ENCODE measurements at places on chromosomes 13 and 19. TPM values are rescaled to one million over a fixed set of nuclear protein-coding genes. Genes with fewer than 3 reads are reported as not detected.

ADGRE2 gene
- total RNA-seq = 1.4 TPM

DNA sequence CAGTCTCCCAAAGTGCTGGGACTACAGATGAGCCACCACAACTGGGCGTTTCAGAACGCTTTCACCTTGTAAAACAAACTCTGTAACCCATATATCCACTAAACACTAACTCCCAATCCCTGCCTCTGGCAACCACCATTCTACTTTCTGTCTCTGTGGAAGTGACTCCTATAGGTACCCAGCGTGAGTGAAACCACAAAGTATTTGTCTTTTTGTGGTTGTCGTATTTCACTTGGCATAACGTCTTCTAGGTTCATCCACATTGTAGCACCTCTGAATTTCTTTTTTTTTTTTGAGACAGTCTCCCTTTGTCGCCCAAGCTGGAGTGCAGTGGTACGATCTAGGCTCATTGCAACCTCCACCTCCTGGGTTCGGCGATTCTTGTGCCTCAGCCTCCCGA, 44.8 kb downstream of the BRD4 start:
- no peak overlapping the region for H3K4me3 ChIP-seq
- H3K27me3 ChIP-seq = no peaks in the 10 kb centered on the region
- H3K36me3 ChIP-seq = no peaks in the 10 kb centered on the region
- DNase-seq = no peak

LILRB5 gene
- total RNA-seq = 0.09 TPM

- H3K27ac ChIP-seq = no peak overlapping the region
- no peaks in the 10 kb centered on the region for H3K4me1 ChIP-seq
- H3K27me3 ChIP-seq = peaks cover 14% of the 10 kb centered on the region
Measured at GRCh38 chr19:7787141-7787540, 24.1 kb downstream of the CLEC4M start.

GRCh38 chr19:21474671-21475181, 30.7 kb upstream of the ZNF429 start:
- peak overlapping the region; percentile 82 for H3K4me3 ChIP-seq
- peak overlapping the region; percentile 65 for H3K27ac ChIP-seq
- no peaks in the 10 kb centered on the region for H3K4me1 ChIP-seq

DNA sequence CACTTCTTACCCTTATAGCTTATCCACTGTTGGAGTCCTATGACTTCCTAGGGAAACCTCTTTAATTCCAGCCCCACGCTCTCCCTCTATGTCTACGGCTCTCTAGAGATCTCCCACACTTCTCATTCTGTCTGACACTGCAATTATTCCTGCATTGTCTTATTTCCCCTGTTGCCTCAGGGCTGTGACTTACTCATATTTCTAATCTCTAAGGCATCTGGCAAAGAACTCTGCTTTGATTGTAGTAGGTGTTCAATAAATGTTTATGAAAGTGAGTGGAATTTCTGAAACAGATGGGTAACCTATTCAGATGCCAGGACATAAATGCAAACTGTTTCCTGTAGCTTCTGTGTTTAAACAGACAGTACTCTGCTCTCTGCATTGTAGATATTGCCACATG, 102.4 kb upstream of the SERTM1 start:
- no peaks in the 10 kb centered on the region for H3K27me3 ChIP-seq
- no peak for DNase-seq
- H3K36me3 ChIP-seq = no peaks in the 10 kb centered on the region
- H3K4me1 ChIP-seq = no peaks in the 10 kb centered on the region
- H3K27ac ChIP-seq = no peak overlapping the region
- H3K4me3 ChIP-seq = no peak overlapping the region

DNA sequence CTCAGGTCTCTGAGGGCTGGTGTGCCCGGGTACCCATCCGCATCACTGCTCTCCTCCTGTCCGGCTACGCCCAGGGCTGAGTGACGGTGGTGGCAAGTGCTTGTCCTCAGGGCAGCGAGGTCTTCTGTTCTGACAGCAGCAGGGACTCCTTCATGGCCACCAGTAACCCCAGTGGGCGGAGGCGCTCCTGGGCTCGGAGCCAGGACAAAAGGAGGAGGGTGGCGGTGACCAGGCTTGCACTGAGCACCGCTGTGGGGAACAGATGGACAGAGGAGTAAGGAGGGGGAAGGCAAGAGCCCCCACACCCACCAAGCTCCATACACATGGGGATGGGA, 5.8 kb downstream of the CD320 start:
- H3K36me3 ChIP-seq = peaks cover 17% of the 10 kb centered on the region
- no peaks in the 10 kb centered on the region for H3K27me3 ChIP-seq

PSG7 gene
- not detected for total RNA-seq

GRCh38 chr19:18784786-18785120, 6.4 kb downstream of the COMP start:
- no peak for DNase-seq
- H3K4me1 ChIP-seq = no peaks in the 10 kb centered on the region
- H3K4me3 ChIP-seq = no peak overlapping the region
- H3K27ac ChIP-seq = no peak overlapping the region
- H3K36me3 ChIP-seq = no peaks in the 10 kb centered on the region
- H3K27me3 ChIP-seq = peaks cover 68% of the 10 kb centered on the region

DNA sequence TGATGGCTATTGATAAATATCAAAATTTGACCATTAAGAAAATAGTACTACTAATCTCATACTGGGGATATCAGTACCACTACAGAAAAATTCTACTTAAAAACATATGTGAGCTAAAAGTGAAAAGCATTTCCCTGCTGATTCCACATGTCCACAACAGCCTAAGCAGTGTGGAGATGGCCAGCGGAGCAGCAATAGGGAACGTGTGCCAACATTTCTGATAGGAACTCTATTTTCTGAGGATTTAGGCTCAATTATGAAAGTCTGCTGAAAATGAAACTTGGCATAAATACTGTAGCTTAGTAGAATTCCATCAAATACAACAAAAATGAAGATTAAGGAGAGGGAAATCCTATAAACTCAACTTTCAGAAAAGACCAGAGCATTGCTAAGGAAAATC, 311.6 kb downstream of the ENOX1 start:
- DNase-seq = no peak
- H3K4me1 ChIP-seq = no peaks in the 10 kb centered on the region
- H3K27me3 ChIP-seq = no peaks in the 10 kb centered on the region
- H3K27ac ChIP-seq = no peak overlapping the region
- H3K36me3 ChIP-seq = no peaks in the 10 kb centered on the region

CPAMD8 gene
- 12.6 TPM for total RNA-seq

DNA sequence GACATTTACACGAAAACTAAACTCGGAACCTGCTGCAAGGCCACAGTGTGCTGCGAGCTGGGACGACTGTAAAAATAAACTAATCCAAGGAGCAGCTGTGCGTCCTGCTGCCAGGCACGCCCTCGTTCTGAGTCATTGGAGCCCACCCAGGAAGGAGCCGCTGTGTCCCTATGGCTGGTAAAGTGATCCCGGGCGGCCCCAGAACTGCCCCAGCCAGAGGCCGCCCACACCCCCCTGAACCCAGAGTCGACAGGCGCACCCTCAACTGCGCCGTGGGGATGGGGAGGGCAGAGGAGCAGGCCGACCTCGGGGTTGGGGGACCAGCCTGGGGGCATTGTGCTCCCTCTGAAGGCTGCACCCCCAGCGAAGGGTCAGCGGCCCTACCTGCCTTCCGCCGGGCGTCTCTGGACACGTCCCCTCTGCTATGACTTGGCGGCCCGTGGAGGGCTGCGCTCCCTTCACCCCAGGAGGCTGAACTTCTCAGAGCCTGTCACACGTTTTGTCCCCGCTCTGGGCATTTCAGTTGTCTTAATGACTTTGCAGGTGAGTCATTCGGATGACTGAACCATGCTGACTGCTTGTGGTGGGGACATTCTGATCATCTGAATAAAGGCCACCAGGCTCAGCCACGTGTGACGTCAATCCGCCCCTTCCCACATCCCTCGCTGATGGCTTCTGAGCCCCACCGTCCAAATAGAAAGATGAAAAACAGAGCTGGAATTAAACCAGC, 42.7 kb downstream of the ADPRHL1 start:
- DNase-seq = no peak
- H3K4me3 ChIP-seq = no peak overlapping the region
- H3K27me3 ChIP-seq = no peaks in the 10 kb centered on the region
- H3K4me1 ChIP-seq = no peaks in the 10 kb centered on the region

MBD3L3 gene
- not detected for total RNA-seq

GSX1 gene
- not detected for total RNA-seq

DNA sequence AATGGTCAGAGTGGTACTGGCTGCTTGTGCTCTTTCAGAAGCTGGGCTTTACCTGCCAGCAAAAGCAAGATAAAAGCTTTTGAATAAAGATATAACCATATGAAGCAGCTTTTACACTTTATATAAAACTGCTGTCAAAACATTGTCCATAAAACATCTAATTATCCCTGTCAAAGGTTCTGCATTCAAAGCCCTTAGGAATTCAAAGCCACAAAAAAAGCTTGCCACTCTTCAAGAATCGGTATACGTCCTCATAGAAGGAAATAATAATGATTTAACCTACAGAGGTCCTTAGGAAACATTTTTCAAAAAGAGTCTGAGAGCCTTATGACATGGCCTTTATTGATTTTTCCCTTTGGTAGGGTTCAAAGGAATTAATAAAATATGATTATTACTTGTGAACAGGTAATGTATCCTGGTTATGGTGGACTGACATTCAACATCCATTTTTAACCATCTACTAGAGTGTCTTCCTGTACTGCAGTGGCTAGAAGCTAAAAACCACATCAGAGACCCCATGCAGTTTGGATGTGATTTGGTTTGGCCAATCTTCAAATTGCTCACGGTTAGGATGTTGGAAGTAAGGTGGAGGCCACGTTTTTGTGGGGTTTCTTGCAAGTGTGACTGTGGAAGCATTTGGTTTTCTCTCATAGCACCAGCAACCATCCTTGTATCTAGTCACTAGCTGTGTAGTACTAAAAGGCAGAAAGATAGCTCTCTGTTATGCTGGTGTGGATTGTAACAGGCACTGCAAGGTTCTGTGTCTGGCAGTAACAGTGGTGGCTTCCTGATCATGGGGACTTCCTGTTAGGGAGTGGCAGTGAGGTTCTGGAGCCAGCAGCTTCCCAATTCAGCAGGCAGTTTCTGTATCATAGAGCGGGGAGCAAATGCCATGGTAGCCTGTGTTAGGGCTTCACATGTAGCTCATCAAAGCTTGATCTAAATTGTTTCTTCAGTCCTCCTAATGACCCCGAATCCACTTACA, 441.5 kb downstream of the DIAPH3 start:
- DNase-seq = no peak
- H3K4me3 ChIP-seq = no peak overlapping the region
- peaks cover 3% of the 10 kb centered on the region for H3K4me1 ChIP-seq
- no peaks in the 10 kb centered on the region for H3K27me3 ChIP-seq

DNA sequence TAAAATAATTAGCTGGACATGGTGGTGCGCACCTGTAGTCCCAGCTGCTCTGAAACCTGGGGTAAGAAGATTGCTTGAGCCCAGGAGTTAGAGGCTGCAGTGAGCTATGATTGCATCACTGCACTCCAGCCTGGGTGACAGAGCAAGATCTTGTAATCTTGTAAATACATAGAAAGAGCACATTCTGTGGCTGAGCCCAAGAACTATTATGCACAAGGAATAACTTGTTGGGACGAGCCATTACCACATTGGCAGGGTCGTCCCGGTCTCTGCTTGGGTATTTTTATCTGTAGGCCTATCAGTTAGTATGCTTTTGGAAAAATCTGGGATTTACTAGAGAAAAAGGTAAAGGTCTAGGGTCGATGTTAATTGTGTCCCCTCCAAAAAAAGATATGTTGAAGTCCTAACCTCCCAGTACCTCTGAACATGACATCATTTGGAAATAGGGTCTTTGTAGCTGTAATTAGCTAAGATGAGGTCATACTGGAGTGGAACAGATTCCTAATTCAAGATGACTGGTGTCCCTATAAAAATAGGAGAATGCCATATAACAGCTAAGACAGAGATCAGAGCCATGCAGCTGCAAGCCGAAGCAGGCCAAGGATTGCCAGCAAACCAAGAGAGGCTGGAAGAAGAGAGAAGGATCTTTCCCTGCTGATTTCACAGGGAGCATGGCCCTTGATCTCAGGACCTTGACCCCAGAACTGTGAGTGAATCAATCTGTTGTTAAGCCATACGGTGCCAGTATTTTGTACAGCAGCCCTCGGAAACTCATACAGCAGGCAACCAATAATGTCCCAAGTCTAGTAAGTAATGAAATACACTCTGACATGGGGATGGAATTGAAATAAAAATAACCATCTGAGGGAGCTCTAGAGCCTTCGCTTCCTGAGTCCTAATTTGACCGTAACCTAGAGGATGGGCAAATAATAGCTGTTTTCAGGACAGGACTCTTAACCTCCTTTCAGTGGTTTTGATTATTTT, 77.0 kb downstream of the TM9SF2 start:
- H3K36me3 ChIP-seq = no peaks in the 10 kb centered on the region
- no peaks in the 10 kb centered on the region for H3K27me3 ChIP-seq
- DNase-seq = no peak
- no peak overlapping the region for H3K4me3 ChIP-seq
- H3K27ac ChIP-seq = no peak overlapping the region

- no peaks in the 10 kb centered on the region for H3K36me3 ChIP-seq
- no peak overlapping the region for H3K27ac ChIP-seq
- no peak for DNase-seq
Measured at GRCh38 chr13:71661921-71662320, 205.1 kb downstream of the DACH1 start.

DNA sequence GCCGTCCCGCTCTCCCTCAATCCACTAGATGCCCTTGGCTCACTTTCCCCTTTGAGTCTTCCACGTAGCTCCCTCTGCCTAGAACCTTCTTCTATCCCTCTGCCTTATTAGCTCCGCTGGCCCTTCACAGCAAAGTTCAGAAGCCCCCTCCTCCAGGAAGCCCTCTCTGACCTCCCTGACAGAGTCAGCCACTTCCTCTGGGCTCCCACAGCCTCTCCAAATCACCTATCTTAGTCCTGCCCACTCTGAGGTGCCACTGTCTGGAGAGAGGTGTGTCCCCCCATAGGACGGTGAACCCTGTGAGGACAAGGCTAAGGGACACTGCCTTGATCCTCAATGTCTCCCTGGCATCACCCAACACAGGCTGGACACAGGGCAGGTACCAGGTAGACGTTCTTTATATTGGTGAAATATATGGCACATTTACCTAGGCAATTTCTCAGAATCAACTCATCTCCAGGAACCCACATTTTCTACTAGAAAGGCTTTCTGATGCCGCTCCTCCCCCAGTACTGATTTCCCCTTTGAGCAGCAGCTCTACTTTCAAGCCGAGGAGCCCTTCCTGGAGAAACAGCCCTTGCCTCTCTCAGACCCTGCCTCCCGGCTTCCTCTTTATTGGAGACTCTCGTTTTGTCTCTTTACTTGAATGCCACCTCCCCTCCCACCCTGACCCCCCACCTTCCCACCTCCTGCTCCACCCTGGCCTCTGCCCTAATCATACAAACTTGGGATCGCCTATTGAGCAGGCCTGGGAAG, 3.4 kb upstream of the TGFB1 start:
- H3K4me3 ChIP-seq = no peak overlapping the region
- no peaks in the 10 kb centered on the region for H3K36me3 ChIP-seq
- no peaks in the 10 kb centered on the region for H3K4me1 ChIP-seq
- H3K27me3 ChIP-seq = peaks cover 2% of the 10 kb centered on the region
- DNase-seq = no peak

- H3K36me3 ChIP-seq = peaks cover 56% of the 10 kb centered on the region
- H3K27ac ChIP-seq = no peak overlapping the region
- peak; percentile 71 for DNase-seq
- H3K4me3 ChIP-seq = no peak overlapping the region
Measured at GRCh38 chr19:16386619-16387240, 62.1 kb downstream of the KLF2 start.

CEACAM1 gene
- total RNA-seq = 0.94 TPM
